ENCODE measurements at places on chromosomes 3 and 15.

DNA sequence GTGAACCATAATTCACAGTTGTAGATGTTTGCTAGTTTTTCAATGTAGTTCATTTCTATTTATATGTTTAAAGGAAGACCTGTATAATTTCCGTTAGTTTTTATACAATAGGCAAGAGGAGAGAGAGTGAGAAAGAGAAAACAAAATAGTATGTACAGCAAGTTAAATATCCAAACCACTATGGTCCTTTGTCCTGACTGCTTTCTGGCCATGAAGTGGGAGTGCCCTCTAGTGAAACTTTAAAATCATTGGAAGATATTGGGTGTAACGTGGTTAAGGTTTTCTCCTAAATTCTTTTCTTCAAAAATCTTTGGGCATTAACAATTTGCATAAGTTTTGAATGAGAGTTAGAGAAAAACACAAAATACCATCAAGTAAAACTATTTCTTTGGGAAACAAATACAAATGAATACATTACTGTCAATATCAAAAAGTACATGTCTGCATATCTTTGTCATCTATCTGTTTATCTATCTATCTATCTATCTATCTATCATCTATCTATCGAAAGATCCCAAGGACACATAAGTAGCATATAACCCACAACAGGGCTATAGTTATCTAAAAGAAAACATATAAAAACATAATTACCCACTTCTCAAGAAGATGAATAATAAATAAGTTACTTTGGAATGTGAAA, 534.6 kb upstream of the ATP11B start:
- DNase-seq = peak; percentile 21

DNA sequence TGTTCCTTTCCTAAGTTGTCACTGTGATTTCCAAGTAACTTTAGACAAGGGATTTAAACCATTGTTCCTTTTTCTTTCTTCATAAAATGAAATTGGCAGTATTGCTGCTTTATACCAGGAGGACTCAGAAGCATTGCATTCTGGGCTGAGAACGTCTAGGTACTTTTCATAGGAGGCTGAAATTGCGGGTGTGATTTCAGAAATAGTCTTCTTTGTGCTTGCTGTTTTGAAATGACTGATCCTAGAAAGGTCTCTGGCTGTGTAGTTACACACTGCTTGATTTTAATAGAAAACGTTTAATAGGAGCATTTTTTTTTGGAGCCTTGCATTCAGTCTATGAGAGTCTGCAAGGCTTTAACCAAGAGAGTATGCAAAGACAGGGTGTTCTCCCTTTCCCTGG, 56.3 kb downstream of the PPM1L start:
- DNase-seq = no peak

DNA sequence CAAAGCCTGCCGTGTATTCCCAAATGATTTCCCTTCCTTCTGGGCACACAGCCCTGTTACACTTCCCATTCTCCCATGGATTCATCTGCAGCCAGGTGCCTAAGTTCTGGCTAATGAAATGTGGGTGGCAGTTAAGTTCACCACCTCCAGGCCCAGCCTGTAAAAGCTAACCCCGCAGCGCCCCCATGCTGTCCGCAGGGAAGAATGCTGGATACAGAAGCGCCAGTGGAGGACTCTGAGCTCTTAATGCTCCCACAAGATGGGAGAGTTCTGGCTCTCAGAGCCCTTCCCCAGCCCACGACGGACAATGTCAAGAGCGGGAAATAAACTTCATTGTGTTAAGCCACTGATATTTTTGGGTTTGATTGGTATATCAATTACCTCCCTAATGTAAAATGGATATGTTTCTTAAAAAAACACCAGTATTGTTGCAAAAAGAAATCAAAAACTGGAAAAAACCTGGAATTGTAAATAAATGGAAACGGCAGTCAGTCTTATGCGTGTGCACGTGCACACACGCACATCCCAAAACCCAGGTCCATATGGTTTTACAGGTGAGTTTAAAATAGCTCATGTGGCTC, 37.7 kb upstream of the FGD5 start:
- peak; percentile 67 for DNase-seq

DNA sequence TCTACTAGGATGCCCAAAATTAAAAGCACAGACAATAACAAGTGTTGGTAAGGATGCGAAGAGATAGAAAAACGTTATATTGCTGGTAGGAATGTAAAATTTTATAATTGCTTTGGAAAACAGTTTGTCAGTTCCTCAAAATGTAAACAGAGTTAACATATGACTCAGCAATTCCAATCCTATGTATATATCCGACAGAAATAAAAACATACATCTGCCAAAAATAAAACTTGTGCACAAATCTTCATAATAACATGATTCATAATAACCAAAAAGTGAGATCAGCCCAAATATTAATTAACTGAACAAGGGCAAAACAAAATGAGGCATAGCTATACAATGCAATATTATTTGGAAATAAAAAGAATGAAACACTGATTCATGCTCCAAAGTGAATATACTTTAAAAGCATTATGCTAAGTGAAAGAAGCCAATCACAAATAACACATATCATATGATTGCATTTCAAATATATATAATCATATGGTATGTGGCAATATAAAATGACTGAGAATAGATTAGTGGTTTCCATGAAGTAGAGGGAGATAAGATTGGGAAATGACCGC, 609.3 kb downstream of the IGSF11 start:
- DNase-seq = no peak

GRCh38 chr3:37526511-37526910, 335.2 kb upstream of the CTDSPL start:
- DNase-seq = no peak

- DNase-seq = no peak
These were observed 32.6 kb upstream of the TBC1D5 start for GRCh38 chr3:17775073-17775472.

- DNase-seq = no peak
These were observed 33.1 kb downstream of the WNT5A start for GRCh38 chr3:55453886-55454496.

DNA sequence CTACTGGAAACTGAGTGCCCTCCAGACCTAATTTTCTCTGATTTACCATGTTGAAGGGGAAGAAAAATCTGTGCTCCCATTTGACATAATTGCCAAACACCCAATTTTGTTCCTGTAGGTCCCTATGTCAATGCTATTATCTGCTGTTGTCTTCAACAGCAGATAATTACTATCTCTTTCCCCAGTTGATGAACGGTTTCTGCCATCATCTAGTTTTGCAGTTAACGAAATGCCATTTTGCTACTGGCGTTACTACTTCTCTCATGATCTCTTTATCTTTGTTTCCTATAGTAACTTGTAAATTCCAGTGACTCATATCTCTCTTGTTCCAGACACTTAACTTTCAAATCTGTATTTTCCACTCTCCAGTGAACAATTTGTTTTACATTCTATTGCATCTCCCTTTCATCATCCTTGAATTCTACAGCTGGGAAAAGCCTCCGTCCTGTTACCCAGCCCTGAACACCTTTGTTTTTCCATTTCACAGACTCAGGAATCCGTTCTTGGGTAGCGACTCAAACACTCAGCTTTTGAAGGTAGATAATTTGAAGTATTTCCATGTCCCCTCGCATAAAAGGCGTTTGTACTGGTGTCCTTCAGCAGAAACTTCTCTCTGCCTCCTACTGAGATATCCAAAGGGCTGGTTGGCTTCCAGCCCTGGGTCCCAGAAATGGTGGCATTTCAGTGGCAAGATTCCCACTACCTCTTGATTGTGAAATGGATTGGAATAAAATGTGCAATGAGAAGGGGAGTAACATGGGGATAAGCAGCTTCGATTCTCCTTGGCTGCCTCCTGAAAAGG, 111.7 kb downstream of the FOXB1 start:
- DNase-seq = no peak

DNA sequence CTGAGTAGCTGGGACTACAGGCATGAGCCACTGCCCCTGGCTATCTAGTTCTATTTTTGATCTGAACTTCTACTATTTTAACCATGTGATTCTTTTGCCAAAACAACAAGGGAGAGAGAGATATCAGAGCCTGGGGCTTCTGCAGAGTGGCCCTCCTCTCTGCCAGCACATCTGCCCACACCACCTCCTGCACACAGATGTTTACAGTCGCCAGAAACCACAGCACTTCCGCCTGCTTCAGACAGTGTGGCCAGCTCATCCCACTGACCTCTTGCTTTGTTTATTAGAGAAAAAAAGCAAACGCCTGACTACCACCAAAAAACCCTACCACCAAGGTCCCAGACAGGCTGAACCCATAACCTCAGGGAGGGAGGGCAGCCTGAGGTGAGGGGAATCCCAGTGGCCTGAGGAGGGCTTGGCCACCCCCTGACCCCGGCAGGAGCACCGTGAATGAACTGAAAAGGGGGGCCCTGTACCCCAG, 85.9 kb upstream of the ABHD2 start:
- peak; percentile 83 for DNase-seq

DNA sequence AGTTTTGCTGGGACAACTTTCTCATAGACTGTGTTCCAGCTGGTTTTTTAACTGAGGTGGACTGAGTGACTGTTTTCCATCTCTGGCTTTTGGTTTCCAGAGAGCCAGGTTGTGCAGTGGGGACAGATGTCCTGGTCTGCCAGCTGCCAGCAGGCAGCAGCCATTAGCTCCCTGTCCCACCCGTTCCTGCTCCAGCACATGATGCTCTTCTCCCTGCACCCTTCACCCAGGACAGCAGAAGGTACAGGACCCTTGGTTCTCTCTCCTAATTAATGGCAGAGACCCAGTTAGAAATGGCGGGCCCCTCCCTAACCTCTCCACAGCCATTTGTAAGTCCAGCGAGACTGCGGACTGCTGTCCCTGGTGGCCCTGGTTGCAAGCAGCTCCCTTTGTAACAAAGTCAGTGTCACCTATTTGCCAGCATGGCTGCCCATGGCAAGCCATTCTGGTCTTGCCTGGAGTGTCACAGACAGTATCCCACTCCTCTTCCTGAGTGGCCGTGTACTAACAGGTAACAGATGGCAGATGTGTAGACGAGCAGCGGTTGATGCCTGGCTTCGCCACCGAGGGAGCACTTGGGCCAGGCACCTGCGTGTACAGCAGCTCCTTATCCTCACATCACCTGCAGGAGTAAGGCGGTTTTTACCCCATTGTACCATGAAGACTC, 148.3 kb downstream of the DNAJB8 start:
- DNase-seq = no peak

GRCh38 chr3:39721076-39721475, 88.3 kb upstream of the MYRIP start:
- no peak for DNase-seq

GRCh38 chr3:197957790-197958133, 2.3 kb upstream of the LMLN start:
- no peak for DNase-seq

GRCh38 chr3:139585820-139586219, 46.3 kb upstream of the RBP1 start:
- no peak for DNase-seq

GRCh38 chr3:125075738-125076137, 19.9 kb upstream of the HEG1 start:
- no peak for DNase-seq

GRCh38 chr15:32979710-32980109, 214.8 kb downstream of the FMN1 start:
- DNase-seq = peak; percentile 96

DNA sequence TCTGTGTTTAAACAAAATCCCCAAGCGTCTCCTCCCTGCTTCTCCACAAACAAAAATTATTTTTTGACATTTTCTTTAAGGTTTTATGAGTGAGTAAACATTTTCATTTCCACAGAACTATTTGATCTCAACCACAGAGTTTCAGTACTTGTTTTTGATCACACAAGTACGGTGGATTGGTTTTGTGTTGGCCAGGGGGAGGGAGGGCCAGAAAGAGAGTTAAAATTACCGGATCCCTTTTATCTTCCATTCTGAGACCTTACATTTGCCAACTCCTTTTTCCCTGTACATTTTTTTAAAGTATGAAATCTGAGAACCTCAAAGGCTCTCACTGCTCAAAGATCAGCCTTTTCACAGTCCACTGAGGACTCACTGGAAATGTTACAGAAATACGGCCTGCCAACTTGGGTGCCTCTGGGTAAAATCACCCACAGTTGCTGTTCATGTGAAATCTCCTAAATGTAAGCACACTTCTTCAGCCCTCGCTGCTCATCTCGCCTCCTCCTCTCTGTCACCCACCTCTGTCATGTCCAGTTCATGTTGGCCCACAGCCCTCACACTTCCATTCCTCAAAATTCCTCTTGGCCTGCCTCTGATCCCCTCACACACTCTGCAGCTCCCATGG, 1.7 kb downstream of the HOMER2 start:
- no peak for DNase-seq

DNA sequence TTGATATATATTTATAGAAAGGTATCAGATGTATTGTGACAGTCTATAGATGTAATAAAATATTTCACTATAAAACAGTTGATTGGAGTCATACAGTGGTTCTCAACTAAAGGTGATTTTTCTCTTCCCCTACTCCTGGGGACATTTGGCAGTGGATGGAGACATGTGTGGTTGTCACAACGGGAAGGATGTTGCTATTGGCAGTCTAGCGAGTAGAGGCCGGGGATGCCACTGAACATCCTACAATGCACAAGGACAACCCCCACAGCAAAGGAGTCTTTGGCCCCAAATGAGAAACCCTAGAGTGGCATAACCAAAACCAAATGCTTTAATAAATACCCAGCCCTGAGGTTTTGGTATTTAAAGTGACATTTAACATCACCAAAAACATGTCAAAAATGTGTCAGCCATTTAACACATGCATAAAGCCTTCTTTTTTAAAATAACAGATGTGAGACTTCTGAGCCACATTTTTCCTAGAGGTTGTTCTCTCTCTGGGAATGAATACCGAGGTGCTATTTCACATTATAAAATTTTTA, 367.5 kb downstream of the PTPRG start:
- no peak for DNase-seq

DNA sequence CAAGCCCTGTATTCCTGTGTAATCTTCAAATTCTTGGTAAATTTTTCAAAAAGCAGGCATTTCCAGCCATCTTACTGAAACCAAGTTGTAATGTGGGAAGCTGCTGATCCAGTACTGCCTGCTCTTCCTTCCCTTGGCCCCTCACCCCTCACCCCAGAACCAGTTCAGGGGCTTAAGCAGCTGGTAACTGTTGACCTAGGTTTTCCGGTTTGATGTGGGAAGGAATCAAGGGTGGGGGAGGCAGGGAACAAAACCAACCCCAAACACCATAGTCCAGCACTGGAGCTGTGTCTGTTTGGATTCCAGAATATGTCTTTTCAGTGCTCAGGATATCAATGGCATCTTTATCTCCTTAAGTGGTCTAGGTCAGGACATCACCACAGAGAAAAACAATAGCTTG, 26.7 kb downstream of the SNX1 start:
- DNase-seq = no peak

DNA sequence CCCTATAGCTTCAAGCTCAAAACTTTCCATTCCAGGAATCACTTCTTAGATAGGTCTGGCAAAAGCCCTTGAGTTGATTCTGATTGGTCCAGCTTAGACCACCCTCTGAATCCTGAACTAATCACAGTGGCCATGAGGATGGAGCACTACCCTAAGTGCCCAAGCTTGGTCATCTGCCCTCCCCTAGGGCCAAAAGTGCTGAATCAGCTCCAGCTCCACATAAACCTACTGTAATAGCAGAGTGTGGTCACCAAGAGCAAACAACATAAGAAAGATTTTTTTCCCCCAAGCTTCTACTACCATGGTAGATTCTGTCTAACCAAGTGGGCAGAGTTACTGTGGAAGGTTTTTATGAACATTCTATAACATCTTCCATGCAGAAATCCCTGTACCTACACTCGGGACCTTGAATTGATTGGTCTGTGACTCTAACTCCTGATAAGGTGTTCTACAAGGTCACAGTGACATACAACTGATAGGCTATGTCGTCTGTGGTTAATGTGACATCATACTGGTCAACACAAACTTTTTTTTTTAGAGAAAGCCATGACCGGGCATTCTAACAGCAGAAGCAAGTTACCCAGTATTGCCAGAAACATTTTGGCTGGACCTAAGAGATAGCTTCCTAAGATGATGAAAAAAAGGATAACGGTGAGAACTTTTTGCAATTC, 320.9 kb downstream of the MAGI1 start:
- no peak for DNase-seq

- DNase-seq = peak; percentile 25
These were observed 109.2 kb upstream of the TPM1 start for GRCh38 chr15:62933386-62933785.
